ENCODE measurements at places on chromosomes 4 and X. TPM values are rescaled to one million over a fixed set of nuclear protein-coding genes. Genes with fewer than 3 reads are reported as not detected.

The CT83 gene
- not detected for total RNA-seq

The F8A3 gene
- 3.7 TPM for total RNA-seq

The TAPT1 gene
- 16.4 TPM for total RNA-seq

The TBX22 gene
- not detected for total RNA-seq

The CXCL6 gene
- 14.4 TPM for total RNA-seq

The SCD5 gene
- total RNA-seq: 68.0 TPM

The ATP1B4 gene
- total RNA-seq: not detected

The KLKB1 gene
- not detected for total RNA-seq

The NRK gene
- total RNA-seq: 2.4 TPM

All from hair follicle dermal papilla cell (primary cell).